NCI-H510A treated with DMSO at 0.1 percent for 48 hours (cell line): ENCODE measurements at places on chromosomes 13 and 19.

DNA sequence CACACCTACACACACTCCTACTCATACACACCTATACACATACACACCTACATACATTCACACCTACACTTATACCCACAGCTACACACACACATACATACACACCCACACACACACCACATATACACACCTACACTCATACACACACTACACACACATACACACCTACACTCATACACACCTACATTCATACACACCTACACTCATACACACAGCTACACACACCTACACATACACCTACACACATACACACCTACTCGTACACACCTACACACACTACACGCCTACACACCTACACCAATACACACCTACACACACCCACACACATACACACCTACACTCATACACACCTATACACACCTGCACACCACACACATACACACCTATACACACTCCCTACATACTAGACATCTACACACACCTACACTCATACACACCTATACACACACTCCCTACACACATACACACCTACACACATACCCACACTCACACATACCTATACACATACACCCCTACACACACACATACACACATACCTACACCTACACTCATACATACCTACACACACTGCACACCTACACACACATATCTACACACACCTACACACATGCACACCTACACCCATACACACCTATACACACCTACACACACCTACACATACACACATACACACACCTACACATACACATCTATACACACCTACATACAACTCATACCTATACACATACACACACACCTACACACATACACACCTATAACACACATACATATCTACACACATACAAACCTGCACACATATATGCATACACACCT, 285.2 kb upstream of the MAB21L1 start:
- DNase-seq, result no peak

DNA sequence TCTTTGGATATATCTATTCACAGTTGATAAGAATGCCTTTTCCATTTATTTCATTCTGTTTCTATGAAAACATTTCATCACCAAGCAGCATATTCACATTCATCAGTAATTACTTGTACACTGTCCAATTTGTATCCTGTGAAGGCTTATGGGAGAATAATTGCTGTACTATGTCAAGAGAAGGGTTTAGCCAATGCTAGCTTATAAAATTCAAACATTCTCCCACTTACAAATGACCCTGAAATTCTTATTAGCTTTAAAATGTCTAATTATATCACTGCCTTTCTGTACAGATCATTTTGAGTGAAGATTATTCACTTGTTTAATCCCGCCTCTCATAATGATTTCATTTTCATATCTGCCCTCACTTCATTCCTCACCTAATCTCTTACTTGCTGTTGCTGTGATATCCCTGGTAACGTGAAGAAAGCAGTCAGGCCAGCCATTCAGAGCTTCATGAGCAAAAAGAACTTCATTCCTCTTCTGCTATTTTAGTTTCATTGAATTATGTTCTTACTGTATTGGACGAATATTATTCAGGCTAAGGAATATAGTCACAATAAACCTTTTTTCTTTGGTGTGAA, 778.7 kb downstream of the OLFM4 start:
- DNase-seq, result no peak

DNA sequence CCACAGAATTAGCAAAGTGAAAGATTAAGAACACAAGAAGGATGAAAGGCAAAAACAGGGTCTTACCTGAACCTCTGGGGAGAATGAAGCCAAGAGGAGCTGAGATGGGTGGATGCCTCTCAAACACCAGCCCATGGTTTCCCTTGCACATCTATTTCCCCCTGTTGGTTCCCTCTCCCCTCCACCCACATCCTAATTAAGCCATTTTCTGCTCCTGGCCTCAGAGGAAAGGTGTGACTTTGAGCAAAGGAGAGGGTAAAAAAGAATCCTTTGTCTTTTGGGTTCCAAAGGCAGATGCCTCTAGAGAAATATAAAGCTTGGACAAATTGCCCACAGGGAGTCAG, 214.9 kb downstream of the RAP2A start:
- no peak for DNase-seq

- no peak for DNase-seq
Measured at GRCh38 chr19:55176076-55176475, 4.0 kb downstream of the SYT5 start.

DNA sequence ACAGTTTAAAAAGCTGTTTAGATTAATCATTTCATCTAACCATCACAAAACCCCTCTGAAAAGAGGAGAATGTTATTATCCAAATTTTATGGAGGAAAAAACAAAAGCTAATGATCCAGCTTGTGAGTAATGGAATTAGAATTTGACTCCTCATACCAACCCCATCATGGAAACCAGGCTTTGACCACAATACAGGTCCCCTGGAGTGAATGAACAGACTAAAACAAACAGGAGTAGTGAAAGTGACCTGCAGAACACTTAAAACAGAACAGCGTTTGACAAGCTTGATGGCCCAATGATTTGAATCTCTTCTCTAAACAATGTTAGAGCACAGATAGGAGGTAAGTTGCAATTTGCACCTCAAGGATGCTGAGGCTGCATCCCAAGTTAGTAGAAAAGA, 230.0 kb downstream of the DCT start:
- DNase-seq, result no peak

DNA sequence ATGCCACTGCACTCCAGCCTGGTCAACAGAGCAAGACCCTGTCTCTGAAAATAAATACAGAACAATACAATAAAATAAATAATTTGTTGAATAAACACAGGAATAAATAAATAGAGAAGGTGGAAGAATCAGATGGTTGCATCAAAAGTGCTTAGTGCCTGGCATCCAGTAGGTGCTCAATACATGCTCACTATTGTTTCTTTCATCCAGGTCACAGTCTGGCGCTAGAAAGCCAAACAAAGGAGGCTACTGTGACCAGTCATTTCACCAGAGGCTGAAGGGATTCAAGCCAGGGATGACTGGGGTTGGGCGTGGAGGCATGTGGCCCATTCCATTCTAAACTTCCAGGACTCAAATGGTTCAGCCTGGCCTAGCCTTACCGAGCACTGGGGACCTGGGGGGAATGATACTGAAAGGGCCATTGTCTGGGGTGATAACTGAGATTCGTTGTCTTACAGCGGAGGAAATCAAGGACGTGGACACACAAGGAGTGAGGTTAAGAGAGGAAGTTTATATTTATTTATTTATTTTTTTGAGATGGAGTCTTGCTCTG, 3.6 kb upstream of the NDUFB7 start:
- DNase-seq, result no peak

- DNase-seq, result no peak
Measured at GRCh38 chr13:75787249-75787928, 151.3 kb downstream of the LMO7 start.

- DNase-seq, result no peak
Measured at GRCh38 chr13:22127277-22128164, 456.6 kb downstream of the FGF9 start.

DNA sequence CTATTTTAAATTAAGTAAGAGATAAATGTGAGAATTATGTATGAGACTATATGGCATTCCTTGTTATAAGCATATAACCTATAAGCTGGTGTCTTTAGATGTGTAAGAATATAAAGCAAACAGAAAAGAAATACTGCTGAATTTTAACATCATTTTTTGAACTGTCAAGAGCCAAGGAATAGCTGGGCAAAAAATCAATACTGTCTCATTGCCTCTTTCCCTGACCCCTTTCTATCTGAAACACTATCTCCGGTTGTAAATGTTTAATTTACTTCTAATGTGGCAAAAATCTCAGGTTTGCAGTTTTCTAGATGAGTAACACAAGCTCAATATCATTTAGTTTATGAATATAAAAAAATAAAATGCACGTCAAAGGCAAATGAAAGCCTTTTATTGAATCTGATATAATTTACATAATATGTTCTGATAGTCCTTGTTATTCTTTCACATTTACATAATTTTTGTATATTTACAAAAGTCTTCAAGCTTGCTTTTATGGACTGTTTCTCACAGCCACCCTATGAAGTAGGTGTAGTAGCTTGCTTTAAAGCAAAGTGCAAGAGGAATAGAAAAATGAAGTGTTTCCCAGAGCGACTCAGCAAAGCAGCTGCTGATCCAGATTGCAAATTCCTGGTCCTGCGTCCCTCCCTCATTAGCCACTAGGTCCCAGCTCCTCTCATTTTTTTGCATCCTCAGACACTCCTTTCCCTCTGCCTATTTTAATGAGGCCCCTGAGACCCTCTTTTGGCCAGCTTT, 188.2 kb upstream of the RFC3 start:
- no peak for DNase-seq

DNA sequence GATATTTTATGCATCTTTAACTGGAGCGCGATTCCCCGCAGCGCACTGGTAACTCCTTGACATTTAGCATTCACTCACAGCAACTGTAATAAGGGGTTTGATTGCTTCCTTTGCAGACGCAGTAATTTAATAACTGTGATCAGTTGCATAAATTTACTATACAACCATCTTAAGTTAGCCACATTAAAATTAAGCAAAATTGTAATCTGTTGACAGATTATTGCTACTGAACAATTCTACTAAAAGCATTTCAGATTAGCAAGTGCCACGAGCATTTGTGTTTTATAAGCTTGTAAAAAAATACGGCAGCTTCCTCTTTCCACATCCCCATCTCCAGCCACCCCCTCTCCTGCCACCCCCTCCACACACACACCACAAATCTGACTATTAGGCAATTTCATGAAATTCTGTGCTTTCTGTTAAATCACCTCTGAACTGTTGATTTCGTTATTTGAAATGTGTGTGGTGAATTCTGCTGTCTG, 44.4 kb downstream of the TSHZ3 start:
- no peak for DNase-seq

DNA sequence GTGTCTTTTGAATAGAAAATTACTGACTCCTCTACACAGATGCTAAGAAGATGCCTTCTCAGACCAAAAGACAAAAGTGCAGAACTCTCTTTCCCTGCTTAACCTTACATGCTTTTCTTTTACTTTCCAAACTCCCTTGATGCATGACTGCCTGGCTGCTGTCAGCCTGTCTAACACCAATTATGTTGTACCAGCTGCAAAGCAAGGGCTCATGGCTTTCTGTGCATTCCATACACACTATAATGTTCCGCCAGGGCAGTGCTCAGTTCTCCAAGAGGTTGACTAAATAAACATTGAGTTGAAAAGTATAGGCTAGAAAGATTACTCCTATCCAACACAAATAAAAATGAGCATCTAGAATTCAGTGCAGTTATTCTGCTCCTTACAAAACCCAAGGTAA, 330.4 kb upstream of the NBEA start:
- peak; percentile 49 for DNase-seq

DNA sequence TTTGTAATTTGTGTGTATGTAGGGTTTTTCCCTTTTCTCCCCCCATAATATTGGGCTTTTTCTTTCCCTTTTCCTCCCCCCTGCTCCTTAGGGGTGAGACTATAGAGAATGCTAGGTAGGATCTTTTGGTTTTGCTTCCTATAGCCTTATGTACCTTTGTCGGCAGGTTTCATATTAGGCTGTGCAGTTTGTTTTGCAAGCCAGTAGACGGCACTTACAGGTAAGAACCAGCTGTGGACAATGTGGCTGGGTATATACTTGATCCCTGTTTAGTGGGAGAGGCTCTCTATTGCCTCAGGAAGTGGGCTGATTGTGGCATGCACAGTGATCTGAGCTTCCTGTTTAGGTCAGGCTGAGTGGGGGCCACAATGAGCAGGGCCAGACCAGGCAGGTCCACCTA, 359.2 kb upstream of the OBI1 start:
- no peak for DNase-seq

GRCh38 chr13:104773775-104774174, 1707.6 kb upstream of the SLC10A2 start:
- DNase-seq, result peak; percentile 78

- DNase-seq, result no peak
Measured at GRCh38 chr13:99501848-99502301, 603 bp downstream of the TM9SF2 start.

DNA sequence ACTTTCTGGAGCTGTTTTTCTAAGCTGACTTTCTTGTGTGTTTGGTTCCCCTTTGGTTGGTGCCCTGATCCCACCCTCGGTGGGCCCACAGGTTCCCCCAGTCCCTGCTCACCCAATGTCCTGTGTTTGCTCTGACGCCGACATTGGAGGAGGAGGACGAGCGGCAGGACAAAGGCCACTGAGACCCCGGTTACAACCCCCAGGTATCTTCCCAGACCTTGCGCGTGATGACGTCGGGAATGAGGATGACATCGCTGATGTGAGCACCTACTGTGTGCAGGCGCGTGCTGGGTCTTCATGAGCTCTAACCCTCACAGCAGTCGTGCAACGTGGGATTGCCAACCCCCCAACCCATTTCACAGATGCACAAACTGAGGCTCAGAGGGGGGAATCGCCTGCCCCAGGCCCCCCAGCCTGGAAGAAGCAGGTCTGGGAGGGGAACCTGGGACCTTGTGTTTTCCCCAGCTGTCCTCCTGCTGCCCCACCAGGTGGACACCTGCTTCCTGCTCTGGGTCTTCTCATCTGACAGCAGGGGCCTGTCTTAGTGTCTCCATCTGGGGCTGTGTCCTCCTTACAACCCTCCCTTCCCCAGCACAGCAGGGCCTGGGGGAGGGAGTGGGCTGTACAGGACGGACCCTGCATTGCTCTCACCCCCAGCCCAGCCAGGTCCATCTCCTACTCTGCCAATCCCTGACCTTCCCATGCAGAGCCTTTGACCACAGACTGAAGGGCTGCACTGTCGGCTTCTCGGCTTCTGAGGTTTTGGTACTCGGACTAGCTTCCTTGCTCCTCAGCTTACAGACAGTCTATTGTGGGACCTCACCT, 4.7 kb upstream of the LILRA6 start:
- no peak for DNase-seq

- no peak for DNase-seq
Measured at GRCh38 chr13:78576261-78576660, 27.1 kb downstream of the POU4F1 start.
